ENCODE measurements at places on chromosomes 11 and 22.
A peak's percentile ranks its signal among the peaks of the same experiment; 100 is the strongest.

DNA sequence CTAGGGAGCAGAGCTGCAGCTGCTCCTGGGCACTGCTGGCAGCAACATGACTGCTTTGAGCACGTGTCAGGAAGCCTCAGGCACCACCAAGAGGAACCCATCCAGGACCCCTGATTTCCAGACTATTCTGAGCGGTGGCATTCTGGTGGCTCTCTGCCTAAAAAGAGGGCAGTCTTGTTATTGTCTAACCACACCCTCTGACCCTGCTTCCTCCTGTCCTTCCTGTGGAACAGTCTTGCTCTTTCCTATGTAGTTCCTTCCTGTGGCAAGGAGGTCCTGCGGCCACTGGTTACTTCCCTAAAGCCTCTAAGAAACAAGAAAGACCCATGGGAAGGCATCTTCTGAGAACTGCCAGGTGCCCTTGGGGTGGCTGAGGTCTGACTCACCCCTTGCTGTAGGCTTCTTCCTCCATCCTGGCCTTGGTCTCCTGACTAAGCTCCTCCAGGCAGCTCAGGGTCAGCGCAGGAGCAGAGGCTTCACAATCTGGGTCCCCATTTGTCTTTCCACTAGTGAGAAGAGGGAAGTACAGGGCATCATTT lies 13.1 kb upstream of the LYVE1 start:
- DNase-seq: no peak

- DNase-seq: no peak
Observed at GRCh38 chr11:96306933-96307775, 35.8 kb downstream of the MAML2 start.

DNA sequence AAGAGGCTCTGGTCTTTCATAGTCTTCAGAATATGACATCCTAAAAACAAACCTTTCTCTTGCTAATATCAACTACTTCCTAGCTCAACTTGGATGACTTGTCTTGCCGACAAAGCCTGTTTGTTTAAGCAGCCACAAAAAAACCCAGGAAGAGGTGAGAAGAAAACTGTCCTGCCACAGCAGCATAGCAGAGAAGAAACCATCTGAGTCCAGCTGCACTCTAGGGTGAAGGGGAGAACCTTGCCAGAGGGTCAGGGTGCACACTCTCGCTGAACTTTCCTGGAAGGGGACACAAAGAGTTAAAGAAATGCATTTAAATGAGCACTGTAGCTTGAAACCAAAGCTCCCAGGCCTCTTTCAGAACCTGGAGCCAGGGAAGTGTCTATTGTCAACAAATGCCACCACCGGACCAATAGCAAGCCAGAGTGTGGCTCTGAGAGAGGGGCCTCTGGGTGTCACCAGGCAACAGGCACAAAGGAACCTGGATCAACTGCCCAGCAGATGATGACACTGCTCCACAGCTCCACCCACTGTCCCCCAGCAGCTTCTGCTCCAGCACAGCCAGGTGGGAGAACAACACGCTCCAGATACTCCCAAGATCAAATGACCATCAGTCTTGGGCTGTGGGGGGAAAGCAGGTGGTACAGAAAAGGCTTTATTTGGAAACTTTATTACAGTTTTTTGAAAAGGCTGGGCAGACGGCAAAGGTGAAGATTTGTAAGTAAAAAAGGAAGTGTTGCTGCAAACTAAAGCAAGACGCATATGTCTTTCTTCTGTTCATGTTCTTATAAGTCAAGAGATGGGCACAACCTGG lies 105.7 kb downstream of the RASSF10 start:
- no peak for DNase-seq

DNA sequence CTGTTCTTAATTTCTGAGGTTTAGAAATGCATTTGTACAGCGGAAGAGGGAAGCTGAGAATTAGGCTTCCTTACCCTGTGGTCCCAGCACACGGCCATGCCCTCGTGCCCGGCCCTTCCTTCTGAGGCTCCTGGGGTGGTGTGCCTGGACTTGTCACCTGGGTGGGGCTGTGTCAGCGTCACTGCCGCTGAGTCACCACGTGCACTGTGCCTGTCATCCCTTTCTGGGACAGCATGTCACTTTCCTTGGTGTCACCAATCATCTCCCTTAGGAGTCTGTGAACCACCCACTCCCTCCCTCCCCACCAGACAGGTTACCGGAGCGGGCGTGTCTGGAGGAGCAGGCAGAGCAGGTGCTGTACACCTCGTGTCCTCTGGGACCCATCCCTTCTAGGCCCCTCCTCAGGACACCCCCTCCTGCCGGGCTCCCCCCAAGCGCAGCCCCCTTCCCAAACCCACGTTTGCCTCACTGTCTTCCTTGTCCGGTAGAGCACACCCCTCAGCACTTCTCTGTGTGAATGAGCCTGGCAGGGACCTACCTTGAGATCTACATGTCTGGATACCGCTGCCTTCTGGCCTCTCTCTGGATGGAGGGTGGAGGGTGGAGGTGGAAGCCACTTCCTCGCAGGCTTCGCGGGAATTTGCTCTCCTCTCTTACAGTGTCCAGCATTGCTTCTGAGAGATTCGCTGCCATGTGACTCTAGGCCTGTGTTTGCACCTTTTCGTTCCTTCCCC lies 367.6 kb downstream of the TBC1D22A start:
- no peak for DNase-seq

DNA sequence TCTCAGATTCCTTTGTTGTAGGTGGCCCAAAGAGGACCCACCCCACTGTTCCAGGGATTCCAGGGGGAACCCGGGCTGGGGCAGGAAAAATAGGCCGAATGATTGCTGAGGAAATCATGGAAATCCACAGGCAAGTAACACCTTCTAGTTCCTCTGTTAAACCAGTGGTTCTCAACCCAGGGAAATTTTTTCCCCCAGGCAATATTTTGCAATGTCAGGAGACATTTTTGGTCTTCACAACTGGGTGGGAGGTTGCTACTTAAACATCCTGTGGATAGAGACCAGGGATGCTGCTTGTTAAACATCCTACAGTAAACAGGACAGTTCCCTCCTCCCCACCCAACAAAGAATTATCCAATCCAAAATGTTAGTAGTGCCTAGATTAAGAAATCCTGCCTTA lies 84.7 kb downstream of the BTBD10 start:
- DNase-seq: no peak

DNA sequence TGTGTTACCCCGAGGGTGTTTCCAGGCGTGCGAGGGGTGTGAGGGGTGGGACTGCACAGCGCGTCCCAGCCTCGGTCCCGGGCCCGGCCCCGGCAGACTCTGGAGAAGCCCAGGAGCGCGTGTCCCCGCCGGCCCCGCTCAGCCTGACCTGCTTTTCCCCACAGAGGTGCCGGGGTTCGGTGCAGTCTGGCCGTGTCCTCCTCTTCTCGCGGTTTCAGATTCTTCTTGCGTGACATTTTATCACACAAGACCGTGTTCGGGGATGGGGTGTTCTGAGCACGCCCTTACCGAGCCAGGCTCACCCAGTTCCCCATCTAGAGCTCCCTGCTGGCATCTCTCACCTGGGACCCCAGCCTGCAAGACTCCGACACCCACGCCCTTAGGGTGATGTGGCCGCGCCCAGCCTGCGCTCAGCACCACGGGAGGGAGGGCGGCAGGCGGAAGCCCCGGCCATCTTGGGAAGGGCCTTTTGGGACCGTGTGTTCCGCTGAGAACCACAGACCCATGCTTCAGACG lies 775.6 kb downstream of the BRD1 start:
- DNase-seq: no peak

DNA sequence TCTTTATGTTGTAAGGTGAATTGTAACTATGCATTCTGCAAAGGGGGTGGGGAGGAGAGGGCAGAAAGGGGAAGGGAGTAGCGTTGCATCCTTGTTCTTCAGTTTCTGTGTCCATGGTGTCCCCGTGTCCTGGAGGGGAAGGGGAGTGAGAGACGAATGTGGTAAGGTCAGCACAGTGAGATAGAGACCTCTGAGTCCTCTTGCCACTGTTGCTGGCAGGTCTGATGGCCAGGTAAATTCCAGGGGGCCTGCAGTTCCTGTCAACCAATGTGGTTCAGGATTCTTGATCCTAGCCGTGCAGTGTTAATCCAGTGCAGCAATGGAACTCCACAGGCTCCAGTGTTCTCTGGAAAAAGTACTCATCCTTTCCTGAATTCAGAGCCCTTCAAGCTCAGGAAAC lies 14.6 kb upstream of the ADSL start:
- DNase-seq: no peak

DNA sequence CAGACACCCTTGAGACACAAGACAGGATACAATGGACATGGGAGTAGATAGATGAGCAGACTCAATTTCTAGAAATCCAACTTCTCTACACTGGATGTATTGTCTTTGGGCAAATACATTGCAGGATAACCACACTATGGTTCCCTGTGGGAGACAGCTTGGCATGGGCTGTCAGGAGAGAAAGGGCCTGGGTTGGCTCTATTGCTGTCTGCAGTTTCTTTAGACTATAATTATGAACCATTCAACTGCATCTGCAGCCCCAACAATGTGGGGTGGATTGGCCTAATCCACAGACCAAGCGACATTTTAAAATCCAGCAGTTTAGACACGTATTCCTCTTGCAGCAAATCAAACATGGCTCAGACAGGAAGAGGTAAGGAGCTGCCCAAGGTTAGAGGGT lies 60.3 kb downstream of the ETS1 start:
- no peak for DNase-seq

DNA sequence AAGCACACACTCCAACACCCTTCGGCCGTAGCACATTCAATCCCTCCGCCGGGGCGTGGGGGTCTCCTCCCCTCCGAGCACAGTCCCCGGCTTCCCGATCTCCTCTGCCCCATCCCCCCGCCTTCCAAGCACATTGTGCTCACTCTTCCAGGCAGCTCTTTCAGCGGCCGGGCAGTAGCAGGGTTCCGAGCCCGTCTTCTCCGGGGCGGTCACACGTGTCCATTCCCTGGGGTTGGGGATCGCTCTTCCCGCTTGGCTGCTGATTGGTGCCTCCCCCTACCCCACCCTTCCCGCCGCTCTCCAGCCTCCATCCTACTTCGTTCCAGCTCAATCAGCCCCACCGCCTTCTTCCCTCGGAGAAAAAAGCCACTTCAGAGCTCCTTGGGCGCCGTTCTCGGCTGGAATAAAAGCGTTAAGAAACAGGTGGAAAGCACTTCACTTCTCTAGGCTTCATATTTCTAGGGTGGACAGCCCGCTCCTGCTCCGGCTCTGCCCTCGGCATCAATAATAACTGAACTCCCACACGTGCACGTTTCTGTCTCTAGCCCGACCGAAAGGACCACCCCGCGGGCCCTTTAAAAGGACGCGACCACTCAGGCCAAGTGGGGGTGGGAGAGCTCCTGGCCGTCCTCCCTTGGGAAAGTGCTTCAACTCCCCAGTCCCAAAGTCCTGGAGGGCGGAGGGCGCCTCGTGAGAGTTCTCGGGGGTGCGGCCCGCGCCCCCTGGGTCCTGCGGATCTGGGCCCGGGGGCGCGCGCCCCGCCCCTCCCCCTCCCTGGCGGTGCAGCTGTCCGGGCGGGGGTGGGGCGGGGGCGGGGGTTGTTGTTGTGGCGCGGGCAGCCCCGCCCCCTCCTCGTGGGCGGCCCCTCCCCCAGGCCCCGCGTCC lies 464 bp upstream of the CECR2 start:
- no peak for DNase-seq

DNA sequence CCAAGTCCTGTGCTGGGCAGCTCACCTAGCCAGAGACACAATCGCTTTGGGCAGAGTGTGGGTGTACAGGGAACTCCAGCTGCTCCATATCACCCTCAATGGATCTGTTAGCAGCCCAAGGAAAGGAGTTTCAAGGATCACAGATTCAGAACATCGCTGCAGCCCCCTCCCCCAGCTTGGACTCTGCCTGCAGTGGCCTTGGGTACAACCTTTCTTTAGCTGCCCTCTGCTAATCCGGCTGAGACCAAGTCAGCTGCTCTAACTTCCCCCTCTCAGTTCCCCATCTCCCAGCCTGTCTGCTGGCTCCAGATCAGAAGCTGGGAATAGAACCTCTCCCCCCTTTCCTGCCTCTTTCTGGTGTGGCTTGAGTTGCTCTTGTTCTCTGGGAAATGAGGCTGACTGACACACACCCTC lies 1.3 kb downstream of the TMEM86A start:
- DNase-seq: no peak

DNA sequence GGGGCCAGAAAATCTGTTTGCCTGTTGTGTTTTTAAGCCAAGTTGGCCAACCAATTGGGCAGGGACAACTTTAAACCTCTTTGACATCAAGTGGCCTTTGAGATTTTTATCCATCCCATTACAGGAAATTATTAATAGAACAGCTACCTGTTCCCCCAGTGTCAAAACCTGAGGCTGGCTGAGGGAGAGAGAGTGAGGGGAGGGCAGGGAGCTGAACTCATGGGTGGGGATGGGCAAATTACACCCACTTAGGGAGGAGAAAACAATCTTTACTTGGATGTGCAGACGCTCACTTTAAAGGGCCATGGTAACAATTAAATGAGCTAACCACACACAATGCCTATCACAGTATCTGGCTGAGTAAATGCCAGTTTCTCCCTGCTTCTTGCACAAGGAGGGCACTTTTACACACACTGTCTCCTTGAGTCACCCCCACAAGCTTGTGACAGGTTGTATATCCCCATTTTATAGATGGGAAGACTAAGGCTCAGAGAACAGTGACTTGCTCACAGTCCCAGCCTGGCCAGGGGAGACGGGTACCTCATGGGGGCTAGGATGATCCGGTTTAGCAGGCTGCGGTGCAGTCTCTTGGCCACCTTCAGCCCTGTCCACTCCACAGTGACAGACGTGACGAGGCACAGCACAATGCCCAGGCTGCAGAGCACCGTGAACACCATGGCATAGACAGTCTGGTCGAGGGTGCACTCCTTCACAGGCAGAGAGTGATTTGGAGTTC lies 17.8 kb upstream of the KCNJ11 start:
- no peak for DNase-seq

- DNase-seq: peak; percentile 21
Observed at GRCh38 chr22:38298312-38299005, 18.8 kb downstream of the CSNK1E start.

GRCh38 chr11:56705784-56706396 lies 7.0 kb downstream of the OR9G1 start:
- no peak for DNase-seq

- DNase-seq: no peak
Observed at GRCh38 chr11:113255096-113255495, 59.3 kb upstream of the TTC12 start.

DNA sequence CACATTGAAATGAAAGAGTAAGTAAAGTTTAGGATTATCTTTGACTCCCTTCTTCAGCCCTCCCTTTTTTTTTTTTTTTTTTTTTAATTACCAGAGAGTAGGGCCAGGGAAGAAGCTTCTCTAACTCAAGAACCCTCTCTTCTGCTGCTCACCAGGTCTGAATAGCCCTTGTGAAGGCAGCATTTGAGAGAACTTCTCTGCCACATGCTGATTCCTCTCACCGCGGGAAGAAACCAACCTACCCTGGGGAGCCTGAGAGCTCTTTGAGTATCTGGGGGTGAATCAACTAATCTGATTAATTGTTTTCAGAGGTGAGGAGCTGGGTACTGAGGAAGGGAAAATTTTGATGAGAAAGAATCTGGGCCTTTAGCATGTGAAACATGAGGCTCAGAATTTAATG lies 434.5 kb upstream of the CCDC90B start:
- no peak for DNase-seq

GRCh38 chr22:46579751-46580449 lies 40.3 kb upstream of the GRAMD4 start:
- no peak for DNase-seq

- DNase-seq: no peak
Observed at GRCh38 chr22:45785458-45785857, 113.8 kb downstream of the ATXN10 start.

All from activated T-helper 1 cell treated with anti-CD3 and anti-CD28 coated beads, Interleukin-2, amount 50 U/mL, for 16 hours (primary cell).